ENCODE measurements at places on chromosomes 4 and X.

GRCh38 chr4:79210636-79211049, 115.2 kb downstream of the NAA11 start:
- no peak for DNase-seq

DNA sequence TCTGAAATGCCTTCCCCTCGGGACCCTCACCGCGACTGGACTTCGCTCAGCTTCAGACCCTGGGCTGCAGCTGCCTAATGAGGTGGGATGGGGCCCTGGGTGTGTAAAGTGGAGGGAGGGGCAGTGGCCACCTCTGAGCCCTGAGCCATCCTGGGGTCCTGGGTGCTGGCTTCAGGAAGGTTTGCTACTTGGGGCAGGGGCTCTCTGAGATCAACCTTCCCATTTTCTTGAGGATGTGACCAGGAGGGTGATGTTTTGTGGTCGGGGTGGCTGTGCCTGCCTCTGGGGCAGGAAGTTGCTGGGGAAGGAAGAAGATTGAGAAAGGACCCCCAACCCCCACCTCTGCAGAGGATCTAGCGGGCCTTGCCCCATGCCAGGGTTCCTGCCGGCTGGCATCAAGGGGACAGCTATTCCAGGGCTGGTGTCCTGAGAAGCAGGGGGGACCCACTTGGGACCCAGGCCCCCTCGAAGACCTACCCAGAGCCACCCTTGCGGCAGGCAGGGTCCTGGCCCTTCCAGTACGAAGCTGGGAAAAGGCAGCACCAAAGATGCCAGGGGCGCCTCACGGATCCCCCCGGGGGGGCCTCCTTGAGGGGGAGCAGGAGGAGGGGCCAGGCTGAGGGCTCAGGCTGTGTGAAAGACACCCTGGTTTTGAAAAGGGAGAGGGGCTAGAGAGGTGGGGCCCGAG, 6.5 kb downstream of the SH3BP2 start:
- DNase-seq = no peak

DNA sequence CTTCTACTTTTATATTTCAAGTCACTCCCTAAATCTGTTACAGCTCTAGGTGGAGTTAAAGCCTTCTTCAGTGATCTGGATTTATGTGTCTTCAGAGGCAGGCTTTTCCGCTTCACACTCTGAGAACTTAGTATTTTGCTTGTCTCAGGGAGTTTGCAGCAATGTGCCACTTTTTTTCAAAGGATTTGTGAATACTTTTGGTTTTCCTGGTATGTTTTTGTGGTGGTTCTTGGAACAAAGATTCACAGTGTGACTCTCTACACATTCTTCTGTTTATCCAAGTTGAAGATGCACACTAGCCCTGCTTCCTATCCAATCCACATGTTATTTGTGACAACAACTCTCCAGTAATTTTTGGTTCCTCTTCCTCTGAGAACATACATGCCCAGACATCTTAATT, 1253.7 kb downstream of the TECRL start:
- no peak for DNase-seq

DNA sequence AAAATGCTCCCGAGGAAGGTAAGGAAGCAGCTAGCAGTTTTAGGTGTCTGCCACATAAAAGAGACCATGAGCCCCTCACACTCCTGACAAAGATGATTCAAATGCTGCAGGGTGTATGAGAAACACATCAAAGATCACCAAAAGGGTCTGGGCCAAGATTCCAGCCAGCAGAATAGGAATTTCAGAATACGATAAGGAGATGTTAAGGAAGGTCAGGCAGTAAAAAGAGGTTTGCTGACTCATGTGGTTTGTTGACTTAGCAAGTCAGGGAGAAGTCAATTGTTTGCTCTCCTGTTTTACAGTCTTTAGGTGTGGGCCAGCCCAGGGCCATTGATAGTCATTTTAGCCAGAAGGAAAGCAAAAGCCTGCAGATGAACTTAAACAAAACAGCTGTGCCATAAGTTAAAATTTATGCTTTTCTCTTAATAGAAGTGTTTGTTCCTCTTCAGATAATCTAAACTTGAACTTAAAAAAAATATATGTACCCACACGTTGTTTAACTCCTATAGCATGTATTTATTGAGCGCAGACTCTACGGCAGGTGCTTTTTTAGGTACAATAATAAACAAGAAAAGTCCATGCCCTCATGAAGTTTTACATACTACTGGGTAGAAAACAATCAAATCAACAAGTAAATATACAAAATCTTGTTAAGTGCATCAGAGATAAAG, 115.6 kb downstream of the CAMK2D start:
- DNase-seq = no peak

DNA sequence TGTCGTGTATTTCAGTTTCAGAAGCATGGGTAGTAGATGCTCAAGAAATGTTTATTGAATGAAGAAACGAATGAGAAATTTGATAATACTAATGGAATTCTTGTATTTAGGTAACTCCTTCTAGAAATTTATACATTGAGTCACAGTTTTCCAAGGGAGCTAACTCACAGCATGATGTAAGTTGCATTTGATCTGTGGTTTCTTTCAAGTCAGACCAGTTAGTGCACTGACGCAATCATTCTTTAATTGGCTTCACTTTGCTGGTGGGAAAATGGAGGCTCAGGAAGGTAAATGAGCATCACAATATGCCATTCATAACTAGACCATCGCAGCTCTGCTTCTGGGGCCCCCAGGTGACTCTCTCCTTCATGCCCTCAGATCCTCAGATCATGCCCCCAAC, 17.3 kb upstream of the CWH43 start:
- DNase-seq = no peak

Data from esophagus muscularis mucosa (tissue), 4 donors.